ENCODE measurements at places on chromosomes 12 and 14.

GRCh38 chr14:83940253-83940652 lies 1589.7 kb upstream of the FLRT2 start:
- DNase-seq, result no peak

DNA sequence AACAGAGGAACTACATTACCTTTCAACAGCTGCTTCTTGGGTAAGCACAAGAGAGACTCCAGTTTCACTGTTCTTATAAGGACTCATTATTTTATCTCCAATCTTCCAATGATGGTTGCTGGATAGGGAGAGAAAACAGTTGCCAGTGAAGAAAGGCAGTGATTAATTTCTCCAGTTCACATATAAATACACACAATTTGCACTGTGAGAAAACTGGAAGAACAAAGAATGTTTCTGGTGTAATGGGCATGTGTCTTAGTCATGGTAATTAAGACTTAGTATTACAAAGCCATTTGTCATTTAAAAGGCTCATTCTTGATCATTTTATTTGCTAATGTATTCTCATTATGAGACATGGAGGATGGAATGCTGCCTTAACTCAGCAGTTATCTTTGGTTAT lies 78.0 kb upstream of the FAR2 start:
- no peak for DNase-seq

DNA sequence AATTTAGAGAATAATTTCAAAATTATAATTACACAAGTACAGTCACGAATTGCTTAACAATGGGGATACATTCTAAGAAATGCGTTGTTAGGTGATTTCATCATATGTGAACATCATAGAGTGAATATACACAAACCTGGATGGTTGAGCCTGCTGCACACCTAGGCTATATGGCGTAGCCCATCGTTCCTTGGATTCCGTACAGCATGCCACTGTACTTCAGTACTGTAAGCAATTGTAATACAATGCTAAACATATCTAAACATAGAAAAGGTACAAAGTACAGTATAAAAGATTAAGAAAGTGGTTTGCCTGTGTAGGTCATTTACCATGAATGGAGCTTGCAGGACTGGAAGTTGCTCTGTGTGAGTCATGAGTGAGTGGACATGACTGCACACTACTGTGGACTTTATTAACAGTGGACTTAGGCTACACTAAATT lies 286.2 kb downstream of the CACNA1C start:
- DNase-seq, result no peak

DNA sequence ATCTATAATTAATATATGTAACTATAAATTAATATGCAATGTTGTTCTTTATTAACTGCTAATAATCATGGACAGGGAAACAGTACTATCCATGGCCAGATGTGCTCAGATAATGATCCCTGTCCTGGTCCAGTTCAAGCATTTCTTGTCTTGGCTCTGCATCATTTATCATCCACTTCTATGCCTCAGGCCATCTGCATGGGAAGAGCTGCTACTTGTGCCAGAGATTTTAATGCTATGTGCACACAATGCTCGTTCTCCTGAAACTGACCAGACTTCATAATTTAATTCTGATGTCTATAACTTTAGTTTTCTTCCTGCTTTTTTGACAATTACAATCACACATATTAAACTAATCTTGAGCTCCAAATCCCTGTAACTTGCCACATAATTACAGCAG lies 11.2 kb upstream of the TMX1 start:
- DNase-seq, result no peak

DNA sequence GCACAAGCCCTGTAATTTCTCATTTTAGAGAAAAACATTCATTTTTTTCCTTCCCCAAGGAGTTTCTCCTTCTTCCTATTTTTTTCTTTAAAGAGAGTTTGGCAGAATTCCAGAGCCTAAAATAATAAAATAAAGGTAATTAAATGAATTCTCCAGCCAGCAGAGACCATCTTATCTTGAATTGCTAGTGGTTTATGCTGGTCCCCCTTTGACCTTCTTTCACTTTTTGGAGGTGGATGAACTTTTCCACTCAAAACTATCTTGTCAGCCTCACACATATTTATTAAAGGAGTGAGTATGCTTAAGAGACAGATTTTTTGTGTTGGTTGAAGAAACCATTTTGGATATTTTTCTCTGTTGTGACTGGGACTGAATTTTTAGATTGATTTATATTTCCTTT lies 47.6 kb downstream of the ADIPOR2 start:
- DNase-seq, result no peak

GRCh38 chr14:23428686-23429495 lies 6.6 kb downstream of the MYH7 start:
- DNase-seq, result no peak

DNA sequence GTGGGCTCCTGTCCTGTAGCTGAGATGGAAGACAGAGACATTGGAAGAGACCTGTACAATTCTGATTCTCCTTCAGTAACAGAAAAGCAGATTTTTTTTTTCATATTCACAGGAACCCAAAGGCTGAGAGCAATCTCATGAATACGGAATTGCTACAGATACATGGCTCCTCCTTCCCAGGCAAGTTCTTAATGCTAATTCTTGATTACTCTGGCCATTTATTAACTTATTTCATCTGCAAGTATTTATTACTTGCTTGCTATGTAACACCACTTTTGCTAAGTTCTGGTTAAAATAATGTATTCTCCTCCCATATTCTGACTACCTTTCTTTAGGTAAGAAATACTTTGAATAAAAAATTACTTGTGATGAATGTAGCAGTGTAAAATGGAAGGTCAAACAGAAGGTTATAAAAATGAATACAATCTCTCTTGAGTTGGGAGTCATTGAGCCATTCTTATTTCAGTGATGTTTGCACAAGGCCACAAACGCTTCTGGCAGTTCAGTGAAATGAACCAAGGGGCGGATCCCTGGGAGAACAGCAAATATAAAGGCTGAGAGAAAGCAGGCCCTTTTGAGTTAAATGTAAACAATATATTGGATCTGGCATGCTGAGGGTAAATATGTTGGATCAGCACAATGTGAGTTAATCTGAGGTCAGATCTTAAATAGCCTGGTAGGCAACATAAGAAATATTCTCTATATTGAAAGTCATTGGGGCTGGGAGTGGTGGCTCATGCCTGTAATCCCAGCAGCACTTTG lies 37.6 kb downstream of the MUCL1 start:
- no peak for DNase-seq

DNA sequence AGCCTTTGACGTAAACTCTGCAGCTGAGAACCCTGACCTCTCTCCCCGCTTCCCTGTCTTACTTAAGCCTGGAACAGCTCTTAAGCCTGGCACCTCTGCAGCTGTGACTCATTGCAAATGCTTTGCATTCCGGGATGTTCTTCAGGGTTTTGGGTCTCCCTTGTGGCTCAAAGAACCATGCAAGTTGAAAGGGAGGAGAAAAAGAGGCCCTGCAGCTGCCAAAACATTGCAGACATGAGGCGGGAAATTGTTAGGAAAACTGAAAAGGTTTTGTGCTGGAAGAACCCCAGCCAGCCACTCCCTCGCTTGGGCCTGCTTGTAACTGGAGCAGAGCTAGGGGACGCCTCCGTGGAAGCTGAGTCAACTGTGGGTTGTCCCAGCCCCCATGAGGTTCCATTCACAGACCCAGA lies 60.2 kb upstream of the FERMT2 start:
- no peak for DNase-seq

- DNase-seq, result no peak
Observed at GRCh38 chr14:73172500-73172899, 36.2 kb downstream of the PSEN1 start.

- DNase-seq, result no peak
Observed at GRCh38 chr12:45343269-45344051, 127.6 kb downstream of the ANO6 start.

- DNase-seq, result no peak
Observed at GRCh38 chr12:82672811-82673495, 13.8 kb upstream of the TMTC2 start.

DNA sequence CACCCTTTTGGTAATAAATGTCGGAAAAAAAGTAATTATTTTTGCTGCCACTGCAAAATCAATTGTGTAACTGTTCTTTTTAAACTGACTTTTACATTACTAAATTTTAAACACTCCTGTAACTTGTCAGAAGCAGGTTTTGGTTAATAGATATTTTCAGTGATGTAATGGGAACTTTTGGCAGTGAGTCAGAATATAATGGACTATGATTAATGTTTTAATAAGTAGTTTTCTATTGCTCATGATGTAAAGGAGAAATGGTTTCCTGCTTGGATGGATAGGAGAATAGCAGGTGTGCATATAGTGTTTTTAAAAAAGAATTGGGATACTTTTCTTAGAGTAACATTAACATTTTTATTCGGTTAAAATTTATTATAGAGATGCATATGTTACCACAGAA lies 58.8 kb downstream of the TRMT5 start:
- no peak for DNase-seq

DNA sequence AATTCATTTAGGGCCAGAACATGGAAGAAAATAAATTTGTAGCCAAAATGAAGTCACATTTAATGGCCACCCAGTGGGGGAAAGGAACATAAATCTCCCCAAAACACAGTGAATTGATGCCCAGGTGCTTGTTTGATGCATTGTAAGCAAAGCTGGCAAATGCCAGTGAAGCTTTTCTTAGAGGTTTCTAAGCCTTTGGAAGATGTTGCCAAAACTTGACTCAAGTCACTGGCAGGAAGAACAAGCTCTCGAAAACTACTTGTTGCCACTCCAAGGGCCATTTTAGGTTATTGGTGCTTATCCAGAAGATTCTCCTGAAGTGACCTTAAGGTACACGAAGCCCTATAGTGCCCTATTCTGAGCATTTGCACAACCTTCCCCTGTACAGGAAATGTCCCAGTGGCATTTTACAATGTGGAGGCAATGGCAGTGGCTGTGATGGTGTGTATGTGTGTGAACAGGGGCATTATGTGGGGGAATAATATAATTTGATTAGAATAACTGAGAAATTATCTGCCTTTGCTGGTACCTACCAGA lies 89.5 kb upstream of the NOVA1 start:
- no peak for DNase-seq

GRCh38 chr12:120438495-120439198 lies 734 bp downstream of the COX6A1 start:
- DNase-seq, result no peak

DNA sequence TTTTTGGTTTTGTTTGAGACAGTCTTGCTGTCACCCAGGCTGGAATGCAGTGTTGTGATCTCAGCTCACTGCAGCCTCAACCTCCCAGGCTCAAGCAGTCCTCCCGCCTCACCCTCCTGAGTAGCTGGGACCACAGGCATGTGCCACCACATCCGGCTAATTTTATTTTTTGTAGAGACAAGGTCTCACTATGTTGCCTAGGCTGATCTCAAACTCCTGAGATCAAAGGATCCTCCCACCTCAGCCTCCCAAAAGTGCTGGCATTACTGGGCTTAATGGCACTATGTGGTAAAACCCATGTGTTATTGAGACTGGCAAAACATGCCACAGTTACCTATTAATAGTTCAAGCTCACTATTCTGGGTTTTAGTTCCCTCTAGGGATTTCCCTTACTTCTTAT lies 51.2 kb upstream of the KCNH3 start:
- DNase-seq, result no peak

- DNase-seq, result no peak
Observed at GRCh38 chr14:105271224-105271890, 23.0 kb downstream of the BTBD6 start.

- DNase-seq, result no peak
Observed at GRCh38 chr14:56659964-56660551, 80.5 kb downstream of the TMEM260 start.

- no peak for DNase-seq
Observed at GRCh38 chr14:95023115-95023514, 134.2 kb downstream of the DICER1 start.

GRCh38 chr12:13128291-13128965 lies 25.0 kb upstream of the GSG1 start:
- DNase-seq, result no peak

DNA sequence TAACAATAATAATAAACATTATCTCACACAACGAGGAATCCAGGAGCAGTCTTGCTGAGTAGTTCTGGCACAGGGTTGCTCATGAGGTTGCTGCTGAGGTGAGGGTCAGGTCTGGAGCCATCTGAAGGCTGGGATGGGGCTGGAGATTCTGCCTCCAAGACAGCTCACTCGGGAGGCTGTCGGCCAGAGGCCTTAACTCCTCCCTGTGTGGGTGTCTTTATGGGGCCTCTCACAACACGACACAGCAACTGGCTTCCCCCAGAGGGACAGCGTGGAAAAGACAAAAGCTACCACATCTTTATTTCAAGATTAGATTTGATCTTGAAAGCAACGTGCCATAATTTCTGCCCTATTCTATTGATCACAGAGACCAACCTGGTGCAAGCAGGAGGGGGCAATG lies 7.2 kb upstream of the CD4 start:
- DNase-seq, result no peak

GRCh38 chr14:34873589-34874385 lies 1.4 kb downstream of the BAZ1A start:
- DNase-seq, result peak; percentile 75

- no peak for DNase-seq
Observed at GRCh38 chr12:97545804-97546203, 83.2 kb downstream of the RMST start.

DNA sequence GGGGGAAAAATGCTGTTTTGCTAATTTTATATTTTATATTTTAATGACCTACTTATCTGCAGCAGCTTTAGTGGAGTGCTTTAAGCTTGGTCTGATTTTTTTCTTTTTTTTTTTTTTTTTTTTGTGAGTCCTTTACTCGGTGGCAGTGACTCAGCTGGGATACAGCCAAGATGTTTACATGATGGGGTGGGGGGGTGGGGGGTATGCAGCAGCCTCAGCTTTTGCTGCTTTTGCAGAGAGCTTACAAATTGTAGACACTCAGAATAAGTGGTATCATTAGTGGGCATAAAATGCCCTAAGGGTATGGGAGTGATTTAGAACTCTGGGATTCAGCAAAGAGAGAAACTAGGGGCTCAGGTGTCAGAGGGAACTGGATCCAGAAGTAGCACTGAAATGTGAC lies 38.2 kb upstream of the ARHGAP5 start:
- DNase-seq, result no peak

GRCh38 chr12:24494401-24494800 lies 454.5 kb downstream of the BCAT1 start:
- DNase-seq, result no peak

GRCh38 chr12:12560587-12561370 lies 1.9 kb downstream of the DUSP16 start:
- DNase-seq, result peak; percentile 67

- no peak for DNase-seq
Observed at GRCh38 chr12:27730097-27730588, 19.5 kb downstream of the MRPS35 start.

- DNase-seq, result peak; percentile 79
Observed at GRCh38 chr14:61444215-61444768, 122.9 kb downstream of the PRKCH start.

- no peak for DNase-seq
Observed at GRCh38 chr12:132618683-132619043, at the start of gene P2RX2. P2RX2 (plus strand) TSS chr12:132618776; CDS start chr12:132618817, 41 bp downstream.

GRCh38 chr12:50992819-50993218 lies 33.4 kb downstream of the SLC11A2 start:
- DNase-seq, result no peak

DNA sequence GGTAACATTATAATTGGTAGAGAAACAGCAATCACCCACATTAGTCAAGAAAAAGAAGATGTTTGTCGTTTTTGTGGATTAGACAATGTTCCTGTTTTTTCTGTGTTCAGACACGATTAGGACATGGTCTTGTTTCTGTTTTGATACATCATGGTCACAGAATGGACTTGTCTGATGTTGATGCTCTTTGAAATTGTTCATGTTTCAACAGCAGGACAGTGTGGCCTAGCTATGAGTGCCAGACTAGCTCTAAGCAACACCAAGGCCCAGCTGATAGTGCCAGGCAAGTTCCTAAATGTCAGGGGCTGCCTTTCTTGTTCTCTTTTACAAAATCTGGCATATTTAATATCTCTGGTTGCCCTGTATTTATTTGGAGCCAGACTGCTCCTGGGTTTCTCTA lies 40.9 kb upstream of the TOMM20L start:
- no peak for DNase-seq

- DNase-seq, result no peak
Observed at GRCh38 chr12:98990648-98991047, 345.6 kb downstream of the APAF1 start.

Data from stimulated activated effector memory CD8-positive, alpha-beta T cell treated with anti-CD3 and anti-CD28 coated beads, Interleukin-12 subunit alpha, Interleukin-12 subunit beta, amount 100 ng/mL, for 72 hours (primary cell).